ENCODE measurements at places on chromosomes 2 and 18.

DNA sequence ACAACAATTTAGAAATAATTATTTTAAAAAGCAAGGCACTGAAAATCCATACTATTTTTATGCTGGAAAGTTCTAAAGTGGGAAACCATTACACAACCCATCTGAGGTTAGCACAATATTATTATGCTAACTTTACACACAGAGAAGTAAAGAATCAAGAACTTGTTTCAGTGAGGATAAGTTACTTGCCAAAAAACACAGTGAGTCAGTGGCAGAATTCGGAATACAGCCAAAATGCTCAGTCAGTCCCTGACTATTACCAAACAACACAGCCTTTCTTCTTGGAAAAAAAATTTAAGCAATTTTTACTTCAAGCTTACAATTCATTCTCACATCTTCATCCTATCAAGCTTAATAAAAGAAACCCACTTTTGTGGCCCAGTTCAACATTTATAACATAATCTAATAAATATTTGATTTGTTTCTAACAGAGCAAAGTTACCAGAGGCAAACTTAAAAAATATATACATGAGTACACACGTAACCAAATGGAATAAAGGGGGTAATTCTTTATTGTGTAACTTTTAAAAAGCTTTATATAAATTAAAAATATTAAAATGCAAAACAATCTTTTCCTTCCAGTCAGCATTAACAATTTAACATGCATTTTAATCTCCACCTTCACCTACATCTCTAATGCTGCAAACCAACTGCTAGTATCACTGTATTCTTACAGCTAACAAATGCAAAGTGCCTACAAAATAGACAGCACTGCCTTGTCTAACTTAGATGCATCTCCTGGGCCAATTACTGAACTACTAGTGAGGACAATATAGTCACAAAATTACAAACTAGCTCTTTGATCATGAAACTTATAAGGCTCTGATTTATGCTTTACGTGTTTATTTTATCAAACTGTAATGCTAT, 55.2 kb downstream of the CCDC88A start:
- no peak for DNase-seq

DNA sequence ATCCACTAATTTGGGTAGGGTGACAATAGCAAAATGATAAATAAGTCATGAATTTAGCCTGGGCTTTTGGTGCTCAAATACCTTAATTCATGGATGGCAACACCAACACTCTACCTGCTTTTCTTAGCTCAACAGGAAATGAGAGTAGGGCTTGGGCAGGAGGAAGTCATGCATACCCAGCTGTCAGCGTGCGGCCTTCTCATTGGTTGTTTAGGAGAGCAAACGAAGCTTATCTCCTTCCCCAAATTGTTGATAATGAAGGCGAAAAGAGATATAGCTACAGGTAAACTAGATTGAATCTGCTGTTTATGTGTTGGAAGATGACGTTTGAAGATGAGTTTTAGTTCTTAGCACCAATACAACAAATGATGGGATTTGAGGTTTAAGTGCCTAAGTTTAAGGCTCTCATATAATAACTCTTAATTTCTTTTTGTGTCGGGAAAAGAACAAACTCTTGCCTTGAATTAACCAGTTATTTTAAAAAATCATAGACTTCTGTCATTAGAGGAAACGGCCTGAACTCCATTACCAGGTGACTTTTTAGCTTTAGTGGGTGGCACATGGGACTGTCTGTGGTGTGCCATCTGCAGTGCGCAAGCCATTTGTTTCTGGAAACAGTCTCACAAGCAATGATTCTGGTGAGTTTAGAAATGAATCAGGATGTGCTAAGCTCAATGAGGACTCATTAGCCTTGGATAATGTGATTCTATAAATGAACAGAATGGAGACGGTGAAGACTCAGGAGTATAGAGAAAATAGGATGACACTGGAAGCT, 19.8 kb downstream of the MAP4K4 start:
- DNase-seq: no peak

GRCh38 chr18:47935321-47936055, 5.0 kb upstream of the SMAD2 start:
- DNase-seq: no peak

GRCh38 chr2:69689466-69689865, 45.9 kb upstream of the AAK1 start:
- no peak for DNase-seq

GRCh38 chr18:48897531-48897930, 53.2 kb downstream of the SMAD7 start:
- no peak for DNase-seq

Data from NCI-H2081 (cell line).